ENCODE measurements at places on chromosomes 2 and 18.
A peak's percentile ranks its signal among the peaks of the same experiment; 100 is the strongest.

DNA sequence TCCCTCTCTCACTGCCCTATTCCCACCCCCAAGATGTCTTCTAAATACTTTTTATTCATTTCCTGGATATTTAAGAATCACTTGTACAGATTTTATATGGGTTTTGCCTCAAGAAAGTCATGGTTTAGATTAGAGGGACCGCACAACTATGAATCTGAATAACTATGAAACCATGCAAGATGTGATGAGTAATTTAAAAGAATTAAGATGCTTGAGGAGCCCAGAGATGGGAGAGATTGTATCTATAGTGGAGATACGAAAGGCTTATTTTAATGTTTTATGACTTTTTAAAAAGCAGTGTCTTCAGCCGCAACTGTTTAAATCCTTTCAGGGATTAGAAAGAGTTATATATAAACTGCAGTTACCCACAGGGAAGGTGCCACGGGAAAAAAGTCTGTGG, 324.1 kb downstream of the LPIN1 start:
- no peak for DNase-seq

GRCh38 chr2:217833439-217833838, 169.4 kb downstream of the TNS1 start:
- DNase-seq = no peak

DNA sequence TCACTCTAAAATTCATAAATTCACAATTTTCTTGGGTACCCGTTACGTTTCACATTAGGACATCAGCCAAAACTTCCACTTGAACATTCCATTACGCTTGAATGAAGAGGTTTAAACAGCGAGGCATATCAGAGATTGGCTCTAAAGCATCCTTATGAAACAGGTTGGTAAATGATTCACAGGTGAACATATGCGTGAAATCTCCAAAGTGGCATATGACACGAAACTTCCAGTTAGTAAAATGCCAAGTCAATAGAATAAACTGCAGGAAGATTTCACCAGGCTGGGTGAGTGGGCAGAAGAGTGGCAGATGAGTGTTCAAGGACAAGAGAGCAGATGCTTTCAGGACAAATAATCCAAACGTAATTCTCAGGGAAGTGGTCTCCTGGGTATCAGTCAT, 33.9 kb upstream of the GLS start:
- DNase-seq = no peak

DNA sequence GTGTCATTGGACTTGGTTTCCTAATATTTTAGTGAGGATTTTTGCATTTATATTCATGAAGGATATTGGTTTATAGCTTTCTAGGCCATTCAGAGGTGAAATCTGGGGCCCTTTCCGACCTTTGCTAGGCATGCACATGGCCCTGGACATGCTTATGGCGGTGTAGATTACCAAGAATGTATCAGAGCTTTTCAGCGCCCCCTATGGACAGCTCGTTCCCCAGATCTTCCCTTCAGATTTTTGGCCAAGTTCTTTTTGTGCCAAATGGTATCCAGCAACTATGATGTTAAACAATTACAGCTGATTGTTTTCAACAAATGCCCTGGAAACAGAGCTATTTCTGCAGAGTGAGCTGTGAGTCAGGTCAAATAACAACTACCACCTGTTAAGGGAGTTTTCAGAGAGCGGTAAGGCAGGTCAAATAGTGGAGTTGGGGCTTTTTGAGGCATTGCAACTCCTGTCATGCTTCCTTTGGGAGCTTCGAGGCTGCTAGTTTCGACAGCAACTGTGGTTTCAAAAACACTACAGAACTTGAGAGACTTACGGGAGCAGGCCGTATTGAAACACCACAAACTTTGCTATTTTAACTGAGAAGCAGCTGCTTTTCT, 188.3 kb downstream of the ZNF516 start:
- peak; percentile 66 for DNase-seq

DNA sequence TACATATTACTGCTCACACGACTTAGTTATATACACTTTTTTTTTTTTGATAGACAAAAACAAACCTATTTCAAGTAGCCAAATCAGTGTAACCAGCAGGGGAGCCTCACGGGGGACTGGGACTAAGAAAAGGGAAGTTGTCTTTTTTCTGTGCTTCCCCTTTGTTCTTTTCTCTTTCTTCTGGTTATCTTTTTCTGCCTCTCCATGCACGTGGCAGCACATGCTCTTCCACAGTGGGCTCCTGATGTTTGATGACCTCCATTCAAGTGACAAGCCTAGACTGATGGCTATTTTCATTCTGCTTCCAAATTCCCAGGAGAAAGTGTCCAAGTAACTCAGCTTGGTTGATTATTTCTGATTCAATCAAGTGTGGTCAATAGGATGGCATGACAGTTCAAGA, 98.2 kb upstream of the STK39 start:
- DNase-seq = no peak

GRCh38 chr2:70560442-70560841, 6.8 kb upstream of the TGFA start:
- DNase-seq = no peak

DNA sequence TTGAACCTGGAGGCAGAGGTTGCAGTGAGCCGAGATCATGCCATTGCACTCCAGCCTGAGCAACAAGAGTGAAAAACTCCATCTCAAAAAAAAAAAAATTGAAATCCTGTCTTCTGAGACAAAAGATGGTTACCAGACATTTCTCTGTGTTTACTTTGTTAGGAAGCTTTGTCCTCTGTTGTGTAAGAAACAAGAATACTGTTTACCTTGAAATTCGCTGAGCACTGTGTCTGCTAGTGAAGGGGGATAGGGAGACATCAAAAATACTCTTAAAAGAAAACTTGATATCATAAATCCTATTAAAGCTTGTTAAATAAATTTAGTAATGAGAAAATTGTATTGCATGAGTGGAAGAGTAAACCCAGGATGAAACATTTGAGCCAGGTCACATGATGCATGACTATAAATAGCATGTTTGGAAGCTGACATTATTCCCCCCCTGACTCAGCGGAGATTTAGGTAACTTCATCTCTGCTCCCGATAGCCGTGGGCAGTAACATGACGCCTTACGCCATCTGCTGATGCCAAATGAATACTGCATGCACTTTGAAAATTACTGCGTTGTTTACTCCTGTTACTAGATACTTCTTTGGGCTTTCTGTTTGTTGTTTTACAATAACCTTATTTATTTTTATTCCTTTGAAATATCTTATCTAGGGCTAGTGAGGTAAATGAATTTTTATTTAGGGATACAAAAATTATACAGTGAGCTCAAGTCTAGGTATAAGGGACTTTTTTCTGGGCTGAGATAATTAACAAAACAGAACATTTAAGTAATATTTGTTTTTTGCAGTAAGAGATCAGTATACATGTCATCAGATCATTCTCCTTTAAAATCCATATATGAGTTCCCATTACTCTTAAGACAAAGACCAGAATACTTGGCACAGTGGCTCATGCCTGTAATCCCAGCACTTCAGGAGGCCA, 134.9 kb downstream of the MAP3K20 start:
- DNase-seq = peak; percentile 89

DNA sequence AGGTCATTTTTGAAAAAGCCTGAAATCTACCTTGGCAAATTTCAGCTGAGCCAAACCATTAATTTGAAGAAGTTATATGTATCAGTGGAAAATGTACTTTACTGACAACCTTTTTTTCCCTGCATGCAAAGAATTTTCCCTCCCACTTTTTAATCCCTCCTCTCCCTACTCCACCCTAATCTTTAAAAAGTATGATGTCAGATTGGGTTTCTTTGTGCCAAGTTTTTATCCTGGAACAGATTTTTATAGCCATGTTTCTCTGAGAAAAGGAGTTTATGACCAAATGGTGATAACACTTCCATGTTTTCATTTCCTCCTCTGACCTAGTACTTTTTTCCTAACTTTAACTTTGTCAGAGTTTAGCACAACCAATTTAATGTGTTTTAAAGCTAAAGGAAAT, 250.3 kb upstream of the FOSL2 start:
- no peak for DNase-seq

DNA sequence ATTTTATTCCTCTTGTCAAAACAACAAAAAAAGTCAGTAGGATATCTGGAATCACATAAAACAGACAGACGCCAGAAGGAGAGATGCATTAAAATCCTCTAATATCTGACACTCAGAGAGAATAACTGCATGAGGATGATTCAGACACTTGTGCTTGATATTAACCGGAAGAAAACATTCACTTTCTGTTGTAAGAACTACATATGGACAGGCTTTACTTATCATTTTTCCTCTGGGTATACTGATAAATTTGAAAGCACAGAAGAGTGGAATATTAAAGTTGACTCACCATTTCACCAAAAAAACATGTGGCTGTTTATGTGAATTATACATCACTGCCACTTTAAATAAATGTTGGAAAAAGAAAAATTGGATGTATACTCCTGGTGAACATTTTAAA, 589.1 kb upstream of the CDH2 start:
- no peak for DNase-seq

GRCh38 chr2:148640767-148641166, 3.8 kb upstream of the EPC2 start:
- peak; percentile 29 for DNase-seq

- no peak for DNase-seq
These were observed 106.1 kb downstream of the TXNL1 start for GRCh38 chr18:56532176-56532840.

DNA sequence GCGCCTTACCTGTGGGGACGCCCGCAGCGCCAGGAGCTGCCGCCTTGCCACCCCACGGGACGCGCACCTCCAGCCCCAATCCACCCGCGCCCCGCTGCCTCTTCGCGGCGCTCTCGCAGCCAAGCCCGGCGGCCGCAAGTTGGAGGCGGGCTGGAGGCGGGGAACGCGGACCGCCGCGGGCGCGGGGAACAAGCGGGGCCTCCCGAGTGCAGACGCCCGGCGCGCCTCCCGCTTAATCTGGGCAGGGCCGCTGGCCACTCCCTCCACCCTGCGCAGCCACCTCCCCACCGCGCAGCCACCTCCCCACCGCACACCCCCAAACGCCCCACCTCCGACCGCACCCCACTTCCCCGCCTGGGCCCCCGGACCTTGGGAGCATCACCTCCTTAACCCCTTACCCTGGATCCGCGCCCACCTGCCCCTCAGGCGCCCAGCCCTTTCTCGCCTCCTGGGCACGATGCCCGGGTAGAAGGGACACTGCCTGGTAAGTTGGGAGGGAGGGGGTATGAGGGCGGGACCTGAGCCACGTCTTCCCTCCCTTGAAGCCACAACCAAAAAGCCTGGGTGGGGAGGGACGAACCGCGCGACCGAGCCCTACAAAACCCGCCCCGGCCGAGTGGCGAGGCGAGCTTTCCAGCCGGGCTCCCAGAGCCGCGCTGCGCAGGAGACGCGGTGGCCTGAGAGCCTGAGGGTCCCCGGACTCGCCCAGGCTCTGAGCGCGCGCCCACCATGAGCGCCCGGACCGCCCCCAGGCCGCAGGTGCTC, at the start of the genes COL4A3 and COL4A4:
COL4A3 (plus strand) TSS at position 627 of the 765 bp plus-strand sequence; CDS start at position 730, 103 bp downstream.
COL4A4 (minus strand) TSS at position 208 of the 765 bp plus-strand sequence. CDS start 16,722 bp downstream, outside the sequence.
- DNase-seq = peak; percentile 76

- no peak for DNase-seq
These were observed 2.0 kb downstream of the GPC1 start for GRCh38 chr2:240437551-240437860.

DNA sequence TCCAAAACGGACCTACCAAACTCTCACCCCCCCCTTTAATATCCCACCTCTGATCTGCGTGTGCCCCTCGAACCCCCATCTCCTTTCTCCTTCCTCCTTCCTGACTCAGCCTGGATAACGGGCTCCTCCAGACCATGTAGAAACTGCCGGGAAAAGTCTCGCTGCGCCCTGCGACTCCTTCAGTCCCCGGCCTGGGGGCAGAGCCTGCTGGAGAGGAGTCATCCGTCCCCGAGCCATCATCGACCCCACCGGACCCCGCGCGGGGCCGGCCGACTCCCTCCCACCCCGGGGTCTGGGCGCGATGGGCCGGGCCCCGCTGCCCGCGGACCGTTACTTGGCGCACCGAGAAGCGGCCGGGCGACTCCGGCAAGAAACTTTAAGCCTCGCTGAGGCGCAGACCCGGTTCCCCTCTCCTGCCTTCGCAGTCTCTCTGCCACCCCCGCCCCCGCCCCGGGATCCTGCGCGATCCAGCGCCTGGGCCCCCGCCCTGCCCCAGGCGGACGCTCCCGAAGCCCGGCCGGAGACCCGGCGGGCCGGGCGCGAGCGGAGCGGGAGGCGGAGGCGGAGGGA, 3.4 kb downstream of the ZEB2 start:
- DNase-seq = peak; percentile 56

DNA sequence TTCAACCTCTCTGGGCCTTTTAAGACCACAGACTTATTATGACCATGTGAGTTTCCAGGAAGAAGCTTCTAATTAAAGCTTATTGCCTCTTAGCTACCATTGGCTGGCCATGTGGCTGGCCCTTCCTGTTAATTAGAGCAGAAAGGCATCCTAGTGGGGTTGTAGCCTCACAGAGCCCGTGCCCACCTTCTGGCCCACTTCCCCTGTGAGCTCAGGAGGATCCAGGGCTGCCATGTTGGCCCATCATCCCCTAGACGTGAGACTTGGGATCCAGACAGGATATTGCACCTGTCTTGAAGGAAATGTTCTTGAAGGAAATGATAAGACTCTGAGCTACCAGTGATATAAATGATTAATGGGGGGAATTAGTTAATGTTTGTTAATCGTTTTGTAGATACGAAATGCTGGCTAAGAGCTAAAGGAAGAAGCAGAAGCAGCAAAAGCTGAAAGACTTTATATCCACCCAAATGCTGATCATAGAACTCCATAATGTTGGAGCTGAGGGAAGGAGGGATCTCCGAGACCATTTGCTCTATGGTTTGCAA, 255.4 kb downstream of the CLIP4 start:
- DNase-seq = no peak

GRCh38 chr2:238989484-238989883, 141.6 kb downstream of the TWIST2 start:
- no peak for DNase-seq

- no peak for DNase-seq
These were observed 41.1 kb upstream of the PPP1CB start for GRCh38 chr2:28710545-28710944.

GRCh38 chr2:124959581-124959980, 934.5 kb downstream of the CNTNAP5 start:
- DNase-seq = no peak

GRCh38 chr2:42618972-42619371, 50.5 kb downstream of the MTA3 start:
- DNase-seq = no peak

- DNase-seq = no peak
These were observed 131.6 kb upstream of the DLGAP1 start for GRCh38 chr18:4586731-4587130.

DNA sequence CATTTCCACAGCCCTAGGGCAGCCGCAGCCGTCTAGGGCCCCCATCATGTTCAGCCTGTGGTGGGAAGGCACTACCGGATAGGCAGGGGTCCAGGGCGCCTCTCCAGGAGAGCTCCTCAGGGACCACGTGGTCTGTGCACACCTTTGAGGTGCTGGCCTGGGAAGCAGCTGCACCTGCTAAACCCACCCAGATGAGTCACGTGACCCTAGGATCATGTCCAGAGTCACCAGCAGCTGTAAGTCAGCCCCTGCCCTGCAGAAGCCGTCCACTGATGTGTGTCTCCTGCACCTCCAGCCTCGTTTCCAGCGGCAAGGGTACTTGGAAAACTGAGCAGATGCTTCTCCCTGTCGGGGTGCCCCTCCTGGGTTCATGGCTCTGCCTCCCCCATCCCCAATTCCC, 682.6 kb upstream of the SALL3 start:
- no peak for DNase-seq

DNA sequence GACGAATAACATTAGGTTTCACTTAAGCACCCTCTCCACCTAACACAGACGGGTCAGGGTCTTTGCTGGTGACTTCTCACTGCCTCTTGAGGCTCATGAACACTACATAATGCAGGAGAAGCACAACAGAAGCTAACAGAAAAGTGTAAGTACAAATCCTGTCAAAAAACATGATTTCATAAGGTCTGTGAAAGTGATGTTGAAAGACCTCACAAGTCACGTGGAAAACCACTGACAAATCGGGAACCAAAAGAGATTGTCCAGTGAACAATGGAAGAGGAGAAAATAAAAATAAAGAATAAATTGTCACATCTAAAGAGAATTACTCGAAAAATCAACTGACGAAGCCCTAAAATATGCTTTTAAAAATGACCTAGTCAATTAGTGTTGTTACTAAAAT, 14.0 kb downstream of the PSD4 start:
- no peak for DNase-seq
